PC-3 (cell line): ENCODE measurements at places on chromosomes 16 and 17. TPM values are rescaled to one million over a fixed set of nuclear protein-coding genes. Genes with fewer than 3 reads are reported as not detected.

Gene GH1
- total RNA-seq = not detected in 2 replicates

Gene RNU2-1
- total RNA-seq = not detected in 2 replicates

GRCh38 chr17:12952012-12952411, 65.8 kb downstream of the ELAC2 start:
- no peaks in the 10 kb centered on the region for H3K36me3 ChIP-seq
- H3K4me3 ChIP-seq = no peak overlapping the region
- no peaks in the 10 kb centered on the region for H3K4me1 ChIP-seq
- DNase-seq = no peak
- no peak overlapping the region for H3K27ac ChIP-seq

- H3K4me1 ChIP-seq = no peaks in the 10 kb centered on the region
- no peaks in the 10 kb centered on the region for H3K36me3 ChIP-seq
- no peaks in the 10 kb centered on the region for H3K27me3 ChIP-seq
- DNase-seq = no peak
Measured at GRCh38 chr17:61065263-61065773, 334.3 kb upstream of the TBX2 start.

DNA sequence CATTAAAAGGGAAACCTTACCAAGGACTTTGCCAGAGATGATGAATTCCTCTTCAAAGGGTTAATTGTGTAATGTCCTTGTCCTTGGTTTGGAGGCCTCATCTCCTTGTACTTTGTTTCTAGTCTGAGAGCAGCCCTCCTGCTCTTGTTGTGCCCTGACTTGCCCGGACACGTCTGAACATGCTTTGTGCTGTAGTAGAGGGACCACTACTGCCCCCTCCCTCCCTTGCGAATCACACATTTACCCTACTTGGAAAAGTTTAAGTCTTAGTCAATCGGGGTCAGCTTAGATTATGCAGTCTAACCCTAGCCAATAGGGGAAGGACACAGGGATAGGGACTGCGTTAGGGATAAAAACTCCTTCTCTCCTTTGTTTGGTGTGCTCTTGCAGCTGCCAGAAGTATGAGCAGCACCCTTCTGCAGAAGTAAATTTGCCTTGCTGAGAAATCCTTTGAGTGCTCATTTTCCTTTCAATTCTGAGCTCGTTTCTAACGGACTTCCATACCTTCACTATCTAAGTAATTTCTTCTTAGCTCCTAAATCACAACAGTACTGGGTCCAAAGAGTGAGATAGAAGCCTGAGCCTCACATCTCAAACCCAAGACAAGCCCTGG, 26.4 kb upstream of the CLEC3A start:
- H3K27ac ChIP-seq = no peak overlapping the region
- no peak overlapping the region for H3K4me3 ChIP-seq
- no peaks in the 10 kb centered on the region for H3K36me3 ChIP-seq
- no peaks in the 10 kb centered on the region for H3K4me1 ChIP-seq

DNA sequence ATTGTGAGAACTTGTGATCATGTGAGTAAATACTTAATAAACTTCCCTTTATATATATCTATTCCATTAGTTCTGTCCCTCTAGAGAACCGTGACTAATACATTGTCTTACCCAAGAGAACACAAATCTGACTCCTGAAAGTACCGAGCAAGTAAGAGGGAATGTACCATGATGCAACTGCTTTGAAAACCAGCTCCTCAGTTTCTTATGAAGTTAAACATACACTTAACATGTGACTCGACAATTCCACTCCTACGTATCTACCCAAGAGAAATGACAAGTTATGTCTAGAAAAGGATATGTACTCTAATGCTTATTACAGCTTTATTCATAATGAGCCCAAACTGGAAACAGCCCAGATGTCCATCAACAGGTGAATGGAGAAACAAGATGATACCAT, 8.8 kb upstream of the GJD3 start:
- no peaks in the 10 kb centered on the region for H3K36me3 ChIP-seq
- no peak overlapping the region for H3K27ac ChIP-seq
- H3K4me1 ChIP-seq = no peaks in the 10 kb centered on the region
- no peaks in the 10 kb centered on the region for H3K27me3 ChIP-seq
